Thyroid gland (tissue), 4 donors: ENCODE measurements at places on chromosomes 2 and 18.
A peak's percentile ranks its signal among the peaks of the same experiment; 100 is the strongest.

DNA sequence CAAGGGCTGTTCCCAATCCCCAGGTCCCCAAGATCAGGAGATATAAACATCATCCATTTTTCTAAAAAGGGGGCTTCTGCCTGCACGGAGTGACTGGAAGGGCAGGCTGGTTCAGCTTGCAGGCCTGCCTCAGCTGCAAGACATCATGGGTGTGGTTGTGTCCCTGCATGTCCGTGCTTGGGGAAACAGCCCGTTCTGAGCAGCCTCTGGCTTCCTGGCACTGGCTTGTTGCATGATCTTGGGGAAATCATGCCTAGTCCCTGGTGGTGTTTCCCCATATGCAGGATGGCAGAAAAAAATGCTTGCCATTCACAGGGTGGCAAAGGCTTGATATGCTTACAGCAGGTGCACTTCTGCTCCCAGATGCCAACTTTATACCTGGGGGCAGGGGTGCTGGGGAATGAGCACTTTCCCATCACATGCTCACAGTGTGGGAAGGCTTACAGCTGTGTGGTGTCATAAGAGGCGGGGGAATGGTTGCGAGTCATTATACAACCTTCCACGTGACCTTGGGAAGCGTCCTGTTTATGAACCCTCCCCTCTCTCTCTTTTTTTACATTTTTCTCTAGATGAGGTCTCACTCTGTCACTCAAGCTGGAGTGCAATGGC, 7.2 kb downstream of the PCARE start:
- no peak for DNase-seq

- DNase-seq = peak; percentile 31
Observed at GRCh38 chr18:3246635-3247239, 864 bp upstream of the MYL12A start.

DNA sequence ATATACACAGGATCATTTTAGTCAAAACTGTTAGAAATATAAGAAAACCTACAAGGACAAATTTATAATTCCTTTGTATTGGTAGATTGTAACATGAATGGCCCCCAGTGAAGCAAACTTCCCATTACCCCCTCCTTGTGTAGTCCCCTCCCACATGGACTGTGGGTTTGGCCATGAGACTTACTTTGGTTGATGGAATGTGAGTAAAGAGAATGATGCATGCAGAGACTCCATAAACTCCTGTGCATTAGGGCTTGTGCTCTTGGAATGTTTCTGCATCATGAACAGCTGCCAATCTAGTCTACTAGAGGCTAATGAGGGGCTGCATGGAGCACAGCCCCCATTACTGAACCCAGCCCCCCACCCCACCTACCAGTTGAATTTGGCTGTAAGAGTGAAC, 8.3 kb upstream of the TGFA start:
- no peak for DNase-seq

- DNase-seq = no peak
Observed at GRCh38 chr18:48817021-48817461, 133.7 kb downstream of the SMAD7 start.

GRCh38 chr2:27003857-27004256, 28.9 kb upstream of the TMEM214 start:
- no peak for DNase-seq

DNA sequence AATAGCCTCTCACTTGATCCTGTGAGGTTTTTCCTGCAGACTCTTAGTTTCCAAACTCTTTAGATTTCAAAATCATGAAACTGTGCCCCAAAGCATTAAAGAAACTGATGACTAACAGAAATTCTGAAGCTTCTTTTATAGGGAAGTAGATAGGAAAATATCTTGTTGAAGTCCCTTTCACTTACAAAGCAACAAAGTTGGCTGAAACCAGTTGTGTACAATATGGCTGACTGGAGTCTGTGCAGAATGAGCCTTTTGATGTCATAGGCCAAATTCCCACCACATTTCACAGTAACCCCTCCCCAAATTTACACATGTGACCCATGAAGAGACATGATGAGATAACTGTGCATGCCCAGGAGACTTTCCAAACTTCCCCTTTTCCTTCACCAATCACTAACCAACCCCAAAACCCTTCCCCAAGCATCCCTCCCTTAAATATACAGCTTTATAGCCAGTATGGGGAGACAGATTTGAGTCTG, 61.7 kb upstream of the NCK2 start:
- no peak for DNase-seq

GRCh38 chr2:217527590-217528202, 475.1 kb downstream of the TNS1 start:
- no peak for DNase-seq

GRCh38 chr2:149858216-149858615, 270.6 kb upstream of the MMADHC start:
- no peak for DNase-seq

GRCh38 chr2:226984750-226985582, 149.1 kb downstream of the RHBDD1 start:
- DNase-seq = peak; percentile 38

DNA sequence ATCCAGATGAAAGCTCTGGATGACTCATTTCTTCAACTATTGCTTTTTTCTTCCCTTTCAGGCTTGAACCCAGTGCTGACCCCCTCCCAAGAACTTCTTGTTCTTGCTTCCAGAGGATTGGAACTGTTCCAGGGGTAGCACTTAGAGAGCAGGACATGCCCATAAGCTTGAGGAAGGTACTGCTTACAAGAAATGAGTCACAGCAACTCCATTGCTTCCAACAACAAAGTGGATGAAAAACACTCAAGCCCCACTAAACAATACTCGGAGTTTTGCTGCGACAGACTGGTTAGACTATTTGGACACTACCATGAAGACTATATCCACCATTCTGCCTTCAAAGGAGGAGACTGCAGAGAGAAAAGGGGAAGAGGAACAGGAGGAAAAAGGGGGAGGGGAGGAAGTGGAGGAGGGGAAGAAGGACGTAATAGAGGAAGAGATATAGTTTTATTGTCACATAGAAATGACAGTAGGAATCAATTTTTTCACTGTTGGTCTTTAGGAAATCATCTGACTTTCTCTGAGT, 1.6 kb upstream of the EPC2 start:
- DNase-seq = peak; percentile 58

GRCh38 chr2:119367472-119368099, 809 bp downstream of the DBI start:
- DNase-seq = peak; percentile 63
